HS-27A (cell line): ENCODE measurements at places on chromosomes 3 and 15.
A peak's percentile ranks its signal among the peaks of the same experiment; 100 is the strongest.

DNA sequence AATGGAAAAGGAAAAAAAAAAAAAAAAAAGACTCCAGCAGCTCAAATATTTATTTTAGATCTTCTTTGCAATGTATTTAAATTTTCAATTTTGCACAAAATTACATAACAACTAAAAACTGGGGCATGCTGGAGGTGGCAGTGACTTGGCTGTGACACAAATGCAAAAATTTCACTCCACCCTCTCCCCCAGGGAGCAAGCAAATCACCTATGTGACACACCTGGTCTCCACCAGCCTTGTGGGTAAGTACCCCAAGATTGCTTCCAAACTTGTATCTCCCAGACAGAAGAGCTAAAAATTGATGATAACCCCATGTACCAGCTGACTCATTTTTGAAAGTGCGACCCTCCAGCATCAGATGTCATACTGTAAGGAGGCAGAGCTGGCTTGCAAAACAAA, 32.0 kb downstream of the UBE3A start:
- no peak for DNase-seq

DNA sequence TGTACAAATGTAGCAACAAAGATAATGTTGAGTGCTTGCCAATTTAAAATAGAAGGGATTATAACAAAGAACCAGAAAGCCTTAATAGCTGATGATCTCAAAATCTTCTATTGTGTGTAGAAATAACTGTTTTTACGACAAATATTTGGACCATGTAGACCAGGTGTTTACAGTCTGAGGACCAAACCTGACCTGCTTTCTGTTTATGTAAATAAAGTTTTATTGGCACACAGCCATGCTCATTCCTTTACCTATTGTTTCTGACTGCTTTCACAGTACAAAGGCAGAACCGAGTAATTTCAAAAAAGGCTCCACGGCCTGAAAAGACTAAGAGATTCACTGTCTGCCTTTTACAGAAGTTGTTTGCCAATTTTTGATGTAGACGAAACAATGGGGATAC, 91.8 kb downstream of the GOLIM4 start:
- no peak for DNase-seq

DNA sequence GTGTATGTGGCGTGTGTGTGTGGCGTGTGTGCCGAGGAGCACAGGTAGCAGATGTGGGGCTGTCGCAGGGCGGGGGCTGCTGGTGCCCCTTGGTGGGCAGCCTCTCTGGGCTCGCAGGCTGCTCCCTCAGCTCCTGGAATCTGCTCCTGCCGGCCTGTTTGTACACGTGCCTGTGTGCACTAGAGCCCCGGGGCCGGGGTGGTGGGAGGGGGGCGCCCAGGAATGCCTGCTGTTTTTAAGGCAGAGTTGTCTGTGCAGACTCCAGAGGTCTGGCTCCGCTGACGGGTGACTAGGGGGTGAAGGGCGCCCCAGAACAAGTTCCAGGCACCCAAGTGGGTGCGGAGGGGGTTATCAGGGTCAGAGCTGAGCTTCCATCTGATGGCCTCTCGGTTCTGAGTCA, 112.2 kb downstream of the FBLN2 start:
- no peak for DNase-seq

DNA sequence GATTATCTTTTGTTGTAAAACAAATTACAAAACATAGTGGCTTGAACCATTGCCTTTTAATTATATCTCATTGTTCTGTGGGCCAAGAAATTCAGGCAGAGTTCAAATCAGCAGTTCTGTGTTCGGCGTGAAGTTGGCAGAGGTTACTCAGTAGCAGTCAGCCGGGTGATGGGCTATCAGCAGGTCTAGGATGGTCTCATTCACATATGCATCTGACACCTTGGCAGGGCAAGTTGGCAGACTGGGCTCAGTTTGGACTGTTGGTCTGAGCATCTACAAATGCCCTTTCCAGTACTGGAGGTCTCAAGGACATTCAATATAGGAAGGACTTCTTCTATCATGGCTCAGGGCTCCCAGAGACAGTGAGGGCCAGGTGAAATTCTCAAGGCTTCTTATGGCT, 51.2 kb upstream of the ITGA11 start:
- no peak for DNase-seq

- DNase-seq: no peak
These were observed 64.1 kb upstream of the ABHD17C start for GRCh38 chr15:80630981-80631380.

DNA sequence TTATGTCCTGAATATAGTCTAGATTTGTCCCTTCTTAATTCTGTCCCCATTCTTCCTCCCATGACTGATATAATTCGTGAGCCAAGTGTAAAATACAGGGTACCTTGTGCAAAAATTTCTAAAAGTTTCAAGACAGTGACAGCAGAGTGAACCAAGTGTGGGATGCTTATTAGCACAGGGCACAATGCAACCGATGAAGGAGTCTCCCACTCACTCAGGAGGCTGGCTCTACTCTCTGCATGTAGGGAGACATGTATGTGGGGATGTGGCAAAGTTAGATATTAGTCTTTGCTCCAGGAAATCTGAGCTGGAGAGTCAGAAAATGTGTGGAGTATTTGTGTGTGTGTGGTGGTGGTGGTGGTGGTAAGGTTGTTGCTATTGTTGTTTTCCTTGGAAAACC, 305.9 kb downstream of the CHL1 start:
- DNase-seq: no peak

GRCh38 chr15:60969658-60970057, 259.4 kb downstream of the RORA start:
- no peak for DNase-seq

DNA sequence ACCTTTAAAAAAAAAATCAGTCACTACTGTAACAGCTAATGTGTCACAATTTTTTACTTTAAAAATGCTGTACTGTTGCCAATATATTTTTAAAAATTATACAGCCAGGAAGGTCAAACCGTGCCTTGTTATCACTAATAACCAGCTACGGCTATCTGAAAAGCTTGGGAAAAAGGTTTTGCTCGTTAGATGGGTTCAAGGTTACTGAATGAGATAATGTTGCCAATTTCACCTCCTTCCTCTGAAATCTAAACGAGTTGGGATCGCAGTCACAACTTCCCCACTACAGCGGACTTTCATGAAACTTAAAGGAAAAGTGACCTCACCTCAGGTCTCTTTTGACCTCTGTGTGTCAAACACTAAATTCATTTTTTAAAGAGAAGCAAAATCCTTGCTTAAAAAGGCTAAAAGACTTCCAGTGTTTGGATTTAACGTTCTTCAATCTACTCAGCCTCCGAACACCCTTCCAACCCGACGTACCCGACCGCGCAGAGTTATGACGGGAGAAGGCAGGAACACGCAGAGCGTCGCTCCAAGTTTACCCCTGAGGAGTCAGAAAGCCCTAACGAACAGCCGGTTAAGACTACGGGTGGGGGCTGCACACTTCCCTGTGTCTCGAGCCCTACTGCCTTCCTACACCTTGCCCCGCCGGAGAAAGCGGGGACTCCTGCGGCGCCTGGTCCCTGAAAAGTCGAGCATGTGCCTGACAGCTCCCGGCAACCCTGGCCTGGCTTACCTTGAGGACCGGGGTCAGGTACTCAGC, 860 bp downstream of the ATG3 start:
- peak; percentile 66 for DNase-seq

- DNase-seq: no peak
These were observed 242.4 kb downstream of the CD47 start for GRCh38 chr3:107848351-107848915.

GRCh38 chr3:155785662-155786295, 20.3 kb downstream of the C3orf33 start:
- DNase-seq: no peak

DNA sequence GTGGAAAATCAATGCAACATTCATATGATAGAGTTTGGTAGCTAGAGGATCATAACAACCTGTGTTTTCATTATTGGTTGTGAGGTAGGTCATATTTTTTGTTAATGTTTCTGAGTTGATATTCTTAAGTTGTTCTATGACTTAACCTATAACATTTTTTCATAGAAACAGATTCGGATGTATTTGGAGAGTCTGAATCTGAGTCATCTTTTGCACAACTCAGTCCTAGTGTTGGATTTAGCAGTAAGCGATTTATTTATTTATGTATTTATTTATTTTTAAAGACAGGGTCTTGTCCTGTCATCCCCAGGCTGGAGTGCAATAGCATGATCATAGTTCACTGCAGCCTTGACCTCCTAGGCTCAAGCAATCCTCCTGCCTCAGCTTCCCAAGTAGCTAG, 292.8 kb upstream of the ZNF717 start:
- DNase-seq: no peak

- DNase-seq: no peak
These were observed 41.8 kb downstream of the CHCHD6 start for GRCh38 chr3:126745760-126746394.
